Activated T-cell treated with anti-CD3 and anti-CD28 coated beads for 1 hour (primary cell): ENCODE measurements at places on chromosomes 6 and 20.

DNA sequence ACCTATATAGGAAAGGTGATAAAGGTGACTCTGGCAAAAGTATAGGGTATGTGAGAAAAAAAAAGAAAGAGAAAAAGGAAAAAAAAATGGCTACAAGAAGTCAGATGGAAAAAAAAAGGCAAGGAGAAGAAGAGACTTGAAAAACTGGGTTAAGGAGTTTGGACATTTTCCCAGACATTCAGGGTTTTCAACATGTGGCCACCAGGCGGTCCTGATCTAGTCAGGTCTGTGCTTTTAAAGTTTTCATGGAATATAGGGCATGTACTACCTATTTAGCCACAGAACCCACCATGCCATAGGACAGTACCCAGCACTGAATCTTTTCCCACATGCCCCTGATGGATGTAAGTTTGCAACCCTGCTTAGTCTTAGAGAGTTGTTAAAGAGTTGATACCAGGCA, 433.7 kb downstream of the MAFB start:
- no peak for DNase-seq

GRCh38 chr6:118649918-118650581, 1.3 kb downstream of the CEP85L start:
- DNase-seq, result no peak

GRCh38 chr6:167211881-167212712, 54.3 kb upstream of the GPR31 start:
- DNase-seq, result no peak

GRCh38 chr20:35901678-35902544, 52.4 kb downstream of the SCAND1 start:
- no peak for DNase-seq

DNA sequence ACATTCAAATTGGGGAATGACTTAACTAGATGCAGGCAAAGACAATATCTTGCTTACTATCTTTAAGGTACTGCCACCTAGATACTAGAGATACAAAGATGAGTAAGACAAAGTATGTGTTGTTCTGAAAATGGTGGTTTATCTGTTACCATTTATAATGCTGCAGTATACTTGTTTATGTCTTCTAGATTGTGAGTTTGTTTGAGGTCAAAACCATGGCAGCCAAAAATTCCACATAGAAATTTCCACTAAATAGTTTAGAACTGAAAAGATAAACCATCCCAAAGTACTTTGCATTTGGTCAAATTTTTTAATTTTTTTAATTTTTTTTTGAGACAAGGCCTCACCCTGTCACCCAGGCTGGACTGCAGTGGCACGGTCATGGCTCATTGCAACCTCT, 150.8 kb downstream of the SOX4 start:
- DNase-seq, result no peak

DNA sequence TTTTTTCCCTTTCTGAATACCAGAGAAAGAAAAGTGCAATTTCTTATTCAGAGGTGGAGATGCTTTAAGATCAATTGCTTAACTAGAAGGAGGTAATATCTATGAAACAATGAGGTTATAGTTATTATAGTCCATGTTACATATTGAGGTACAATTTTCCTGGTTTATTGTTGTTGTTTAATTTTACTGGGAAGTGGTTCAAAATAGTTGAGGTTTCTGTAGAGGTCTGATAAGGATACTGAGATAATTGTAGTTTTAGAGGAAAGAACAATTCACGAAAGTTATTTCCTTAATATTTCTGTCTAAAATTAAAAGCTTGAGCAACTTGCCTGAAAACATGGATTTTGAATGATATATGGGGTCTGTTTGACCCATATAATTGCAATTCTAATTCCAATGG, 51.4 kb downstream of the DOK5 start:
- no peak for DNase-seq

GRCh38 chr6:114200891-114201290, 141.9 kb downstream of the HS3ST5 start:
- no peak for DNase-seq
